ENCODE measurements at places on chromosomes 6 and 20. TPM values are rescaled to one million over a fixed set of nuclear protein-coding genes. Genes with fewer than 3 reads are reported as not detected.

The NNAT gene
- 0.19 TPM for total RNA-seq

DNA sequence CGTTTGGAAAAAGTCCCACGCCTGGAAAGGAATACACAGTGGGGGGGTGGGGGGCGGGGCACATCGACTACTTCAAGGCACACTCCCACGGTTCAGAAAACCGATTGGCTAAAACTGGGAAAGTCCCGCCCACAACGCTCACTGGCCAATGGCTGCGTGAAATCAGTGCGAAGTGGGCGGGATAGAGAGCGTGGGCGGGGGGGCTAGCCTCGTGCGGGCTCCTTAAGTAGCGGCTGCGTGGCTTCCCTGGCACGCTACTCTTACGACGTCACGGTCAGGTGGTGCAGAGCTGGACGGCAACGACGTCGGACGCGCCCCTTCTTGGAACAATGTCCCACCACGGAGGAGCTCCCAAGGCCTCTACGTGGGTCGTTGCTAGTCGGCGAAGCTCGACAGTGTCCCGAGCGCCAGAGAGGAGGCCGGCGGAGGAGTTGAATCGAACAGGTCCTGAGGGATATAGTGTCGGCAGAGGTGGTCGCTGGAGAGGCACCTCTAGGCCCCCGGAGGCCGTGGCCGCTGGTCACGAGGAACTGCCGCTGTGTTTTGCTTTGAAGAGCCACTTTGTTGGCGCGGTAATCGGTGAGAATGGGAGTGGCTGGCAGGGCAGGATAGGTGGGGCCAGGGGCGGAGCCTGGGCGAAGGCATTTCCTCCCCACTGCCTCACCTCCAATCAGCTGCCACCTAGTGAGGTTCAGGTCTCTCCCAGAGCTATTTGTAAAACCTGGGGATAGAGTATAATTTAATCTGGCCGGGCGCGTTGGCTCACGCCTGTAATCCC lies at the start of gene DDX43:
Gene DDX43, plus strand, starts transcription at position 252 of the 778 bp plus-strand sequence. Its CDS starts 78 bp downstream, at position 330.
- no peaks in the 10 kb centered on the region for H3K4me1 ChIP-seq
- peak; percentile 43 for DNase-seq
- peak within 1 kb of the TSS; percentile 80 for H3K4me3 ChIP-seq
- H3K27ac ChIP-seq: peak within 1 kb of the TSS; percentile 78
- peaks cover 4% of the 10 kb centered on the region for H3K27me3 ChIP-seq
- peaks cover 2% of the 10 kb centered on the region for H3K36me3 ChIP-seq

- H3K36me3 ChIP-seq: no peaks in the 10 kb centered on the region
- no peak overlapping the region for H3K4me3 ChIP-seq
- peaks cover 12% of the 10 kb centered on the region for H3K4me1 ChIP-seq
- no peak for DNase-seq
Observed at GRCh38 chr20:64226686-64227580, 28.6 kb upstream of the PCMTD2 start.

DNA sequence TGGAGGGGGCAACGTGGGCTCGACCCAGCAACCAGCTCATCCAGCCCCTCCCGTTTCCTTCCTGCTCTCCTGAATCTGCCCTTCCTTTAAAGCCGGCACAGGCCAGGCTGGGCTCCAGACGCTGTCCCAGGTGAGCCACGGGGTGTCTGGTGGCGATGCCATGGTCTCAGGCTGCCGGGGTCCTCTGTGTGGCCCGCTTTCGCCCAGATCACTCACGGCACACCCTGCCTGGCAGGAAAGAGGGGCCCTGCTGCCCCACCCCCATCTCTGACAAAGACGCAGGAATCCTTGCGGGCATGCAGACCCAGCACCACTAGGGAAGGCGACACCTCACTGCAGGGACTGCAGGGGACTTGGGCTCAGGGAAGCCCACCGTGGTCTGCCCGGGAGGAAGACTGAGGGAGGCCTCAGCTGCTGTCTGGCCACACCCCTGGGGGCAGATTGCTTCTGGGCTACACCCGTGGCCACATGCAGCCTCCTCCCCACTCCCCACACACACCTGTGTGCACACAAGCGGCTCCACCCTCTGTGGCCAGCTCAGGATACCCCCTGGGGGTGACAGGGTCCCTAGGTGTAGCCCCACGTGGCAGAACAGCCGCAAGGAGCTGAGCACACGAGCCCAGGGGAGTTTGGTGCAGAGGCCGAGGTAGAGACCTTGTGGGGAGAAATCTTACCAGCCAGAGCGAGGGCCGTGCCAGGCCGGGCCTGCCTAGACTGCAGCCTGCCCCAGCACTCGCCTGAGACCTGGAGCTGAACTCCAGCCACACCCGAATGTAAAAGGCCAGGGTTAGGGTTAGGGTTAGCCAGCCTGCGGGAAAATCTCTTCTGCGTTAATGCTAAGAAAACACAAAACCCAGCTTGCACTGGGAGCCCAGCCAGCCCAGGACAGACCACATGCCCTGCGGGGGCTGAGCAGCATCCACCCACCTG lies 104.6 kb downstream of the DLL1 start:
- H3K36me3 ChIP-seq: peaks cover 4% of the 10 kb centered on the region
- no peak for DNase-seq
- no peaks in the 10 kb centered on the region for H3K27me3 ChIP-seq
- H3K27ac ChIP-seq: no peak overlapping the region
- no peaks in the 10 kb centered on the region for H3K4me1 ChIP-seq

GRCh38 chr6:157107571-157107914 lies 215.8 kb downstream of the TMEM242 start:
- H3K27ac ChIP-seq: peak overlapping the region; percentile 66
- H3K4me1 ChIP-seq: peaks cover 50% of the 10 kb centered on the region
- no peak for DNase-seq
- no peaks in the 10 kb centered on the region for H3K27me3 ChIP-seq

The C6orf58 gene
- not detected for total RNA-seq

The MUC21 gene
- not detected for total RNA-seq

GRCh38 chr6:91782802-91783201 lies 1195.9 kb upstream of the MAP3K7 start:
- no peaks in the 10 kb centered on the region for H3K27me3 ChIP-seq
- peaks cover 1% of the 10 kb centered on the region for H3K36me3 ChIP-seq

DNA sequence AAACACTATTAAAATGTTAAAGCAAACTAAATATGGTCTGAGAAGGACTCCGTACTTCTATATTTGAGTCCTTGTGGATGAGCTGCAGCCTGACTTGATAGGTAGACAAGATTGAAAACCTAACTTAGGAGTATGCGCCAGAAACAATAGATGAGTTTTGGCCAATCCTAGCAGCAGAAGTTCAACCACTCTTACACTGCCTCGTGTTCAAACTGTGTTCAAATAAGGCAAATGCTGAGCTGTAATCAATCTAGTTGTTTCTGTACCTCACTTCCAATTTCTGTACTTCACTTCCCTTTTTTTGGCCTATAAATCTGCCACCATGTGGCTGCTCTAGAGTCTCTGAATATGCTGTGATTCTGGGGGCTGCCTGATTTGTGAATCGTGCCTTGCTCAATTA lies 13.2 kb upstream of the SERINC1 start:
- H3K27me3 ChIP-seq: no peaks in the 10 kb centered on the region
- no peaks in the 10 kb centered on the region for H3K4me1 ChIP-seq
- H3K4me3 ChIP-seq: no peak overlapping the region

GRCh38 chr20:38779247-38780097 lies 26.0 kb upstream of the PPP1R16B start:
- H3K36me3 ChIP-seq: peaks cover under 1% of the 10 kb centered on the region
- H3K27me3 ChIP-seq: no peaks in the 10 kb centered on the region
- no peak overlapping the region for H3K27ac ChIP-seq
- DNase-seq: no peak

DNA sequence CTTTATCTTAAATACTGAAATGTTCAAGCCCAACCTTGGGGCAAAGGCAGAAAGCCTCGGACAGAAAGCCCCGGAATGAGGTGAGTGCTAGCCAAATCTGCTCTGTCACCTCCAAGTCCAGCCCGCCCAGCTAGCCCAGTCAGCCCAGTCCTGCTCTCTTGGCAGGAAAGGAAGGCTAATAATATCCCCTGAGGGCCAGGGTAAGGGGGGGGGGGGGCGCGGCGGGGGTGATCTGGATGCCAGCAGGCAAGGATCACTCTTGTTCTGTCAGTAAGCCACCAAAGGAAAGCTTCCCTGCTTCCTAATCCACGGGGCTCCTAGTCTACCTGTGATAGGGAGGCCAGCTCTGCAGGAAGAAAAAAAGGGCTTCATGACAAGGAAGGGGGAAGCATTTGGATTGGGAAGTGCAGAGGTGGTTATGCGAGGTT lies 1.1 kb downstream of the NDRG3 start:
- H3K27ac ChIP-seq: peak overlapping the region; percentile 12
- no peak for DNase-seq
- H3K27me3 ChIP-seq: no peaks in the 10 kb centered on the region

- H3K36me3 ChIP-seq: no peaks in the 10 kb centered on the region
- no peak for DNase-seq
- no peak overlapping the region for H3K27ac ChIP-seq
Observed at GRCh38 chr20:24718696-24719095, 230.4 kb upstream of the CST7 start.

GRCh38 chr6:37695857-37696219 lies 1.8 kb downstream of the MDGA1 start:
- DNase-seq: no peak
- H3K36me3 ChIP-seq: no peaks in the 10 kb centered on the region
- H3K27ac ChIP-seq: no peak overlapping the region
- H3K4me3 ChIP-seq: peak overlapping the region; percentile 89
- peaks cover 33% of the 10 kb centered on the region for H3K27me3 ChIP-seq

- H3K27ac ChIP-seq: no peak overlapping the region
- DNase-seq: no peak
- H3K27me3 ChIP-seq: no peaks in the 10 kb centered on the region
- H3K4me1 ChIP-seq: no peaks in the 10 kb centered on the region
- H3K4me3 ChIP-seq: no peak overlapping the region
Observed at GRCh38 chr20:6178537-6178936, 55.7 kb upstream of the FERMT1 start.

All from activated T-cell treated with anti-CD3 and anti-CD28 coated beads, Interleukin-2, amount 50 U/mL, for 72 hours (primary cell).